ENCODE measurements at places on chromosomes 1 and 21.

- DNase-seq = no peak
Observed at GRCh38 chr1:159980786-159981185, 26.7 kb upstream of the SLAMF9 start.

- no peak for DNase-seq
Observed at GRCh38 chr1:38027201-38028104, 14.9 kb downstream of the UTP11 start.

DNA sequence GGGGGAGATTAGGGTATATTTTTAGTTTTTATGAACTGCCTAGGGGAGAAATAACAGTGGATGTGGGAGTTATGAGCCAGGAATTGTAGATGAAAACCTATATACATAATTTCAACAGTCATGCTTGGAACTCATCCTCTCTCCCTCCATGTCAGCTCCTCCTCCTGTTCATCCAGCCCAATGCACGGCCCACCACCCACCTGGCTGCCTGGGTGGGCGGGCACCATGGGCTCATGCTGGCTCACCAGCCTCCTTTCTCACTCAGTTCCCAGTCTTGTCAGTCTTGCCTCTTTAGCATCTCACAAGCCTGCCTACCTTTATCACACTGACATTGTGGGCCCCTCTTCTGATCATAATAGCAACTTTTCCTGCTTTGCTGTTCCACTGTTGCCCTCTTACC lies 336.0 kb downstream of the DISC1 start:
- no peak for DNase-seq

DNA sequence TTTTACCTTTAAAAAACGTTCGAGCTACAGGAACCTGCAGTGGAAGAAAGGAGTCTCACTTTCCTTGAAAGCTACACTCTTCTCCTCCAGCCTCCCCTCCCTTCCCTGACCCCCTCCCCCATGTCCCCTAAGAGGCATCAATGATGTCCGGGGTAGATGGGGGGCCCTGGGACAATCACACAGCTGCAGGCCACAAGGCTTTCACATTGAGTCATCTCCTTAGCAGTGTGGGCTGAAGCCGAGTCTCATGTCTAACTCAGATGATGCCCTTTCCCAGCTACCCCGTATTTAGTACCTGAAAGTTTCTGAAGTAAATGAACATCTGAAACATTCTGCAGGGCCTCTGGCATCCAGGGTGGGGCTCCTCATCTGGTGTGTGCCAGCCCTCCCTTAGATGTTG lies 6.3 kb upstream of the GPR25 start:
- DNase-seq = no peak

DNA sequence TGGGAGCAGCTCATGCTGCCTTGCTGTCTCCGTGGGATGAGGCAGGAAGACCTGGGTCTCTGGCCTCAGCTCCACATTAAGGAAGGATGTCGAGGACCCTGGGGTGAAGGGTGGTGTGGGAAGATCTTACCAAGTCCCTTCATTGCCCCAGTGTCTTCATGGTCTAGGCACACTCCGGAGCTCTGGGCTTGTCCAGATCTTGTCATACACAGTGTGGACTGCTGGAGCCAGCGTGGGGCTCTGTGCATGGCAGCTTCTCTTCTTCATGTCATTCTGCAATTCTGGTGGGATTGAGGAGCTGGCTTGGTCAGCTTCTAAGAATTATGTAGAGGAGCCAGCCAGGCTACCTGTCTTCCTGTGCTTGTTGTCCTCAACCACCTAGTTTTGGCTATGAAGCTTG lies 79.3 kb upstream of the ETV3 start:
- DNase-seq = no peak

DNA sequence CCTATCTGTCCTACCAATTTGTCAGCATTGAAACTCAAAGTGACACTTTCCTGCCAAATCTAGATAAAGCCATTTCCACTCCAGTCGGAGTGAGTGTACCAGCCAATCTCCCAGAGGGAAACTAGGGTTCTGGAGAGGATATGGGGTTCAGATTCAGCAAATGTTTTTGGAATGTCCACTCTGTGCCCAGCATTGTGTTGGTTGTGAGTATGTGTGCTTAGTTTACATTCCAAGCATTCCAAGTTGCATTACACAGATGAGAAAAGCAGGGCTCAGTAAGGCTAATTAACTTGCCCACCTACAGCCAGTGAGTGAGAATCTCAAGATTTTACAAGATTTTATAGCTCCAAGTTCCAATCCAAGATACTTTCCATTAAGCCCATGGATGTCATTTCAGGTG lies 26.4 kb upstream of the RGS16 start:
- no peak for DNase-seq
